ENCODE measurements at places on chromosomes 6 and 20. TPM values are rescaled to one million over a fixed set of nuclear protein-coding genes. Genes with fewer than 3 reads are reported as not detected.

The BACH2 gene
- total RNA-seq: 0.52 TPM

The SLC4A11 gene
- total RNA-seq: 3.8 TPM

The C20orf204 gene
- total RNA-seq: 0.45 TPM

The DLL1 gene
- total RNA-seq: 2.1 TPM

The SOX4 gene
- total RNA-seq: 103 TPM

The IDH3B gene
- 72.9 TPM for total RNA-seq

The BPIFB2 gene
- not detected for total RNA-seq

The MEI4 gene
- 1.2 TPM for total RNA-seq

The TRIM40 gene
- not detected for total RNA-seq

The CYP39A1 gene
- 5.2 TPM for total RNA-seq

The BPIFB4 gene
- not detected for total RNA-seq

DNA sequence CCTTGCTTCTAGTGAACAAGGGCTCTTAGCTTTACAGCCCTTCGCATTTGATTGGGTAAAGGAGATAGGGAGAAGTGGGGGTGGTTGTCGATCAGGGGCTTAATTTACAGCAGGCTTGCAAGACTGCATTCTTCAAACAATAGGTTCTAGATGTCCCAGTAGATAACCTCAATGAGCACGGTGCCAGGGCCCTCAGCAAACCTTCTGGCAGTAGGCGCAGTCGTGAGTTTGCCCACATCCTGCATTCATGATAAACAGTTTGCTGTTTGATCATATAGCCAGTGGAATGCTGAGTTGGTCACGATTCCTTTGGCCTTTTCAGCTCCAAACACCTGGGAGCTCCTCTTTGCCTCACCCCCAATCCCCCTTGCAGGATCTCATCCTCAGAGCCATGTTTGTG, 27.5 kb downstream of the SUN5 start:
- DNase-seq: no peak

DNA sequence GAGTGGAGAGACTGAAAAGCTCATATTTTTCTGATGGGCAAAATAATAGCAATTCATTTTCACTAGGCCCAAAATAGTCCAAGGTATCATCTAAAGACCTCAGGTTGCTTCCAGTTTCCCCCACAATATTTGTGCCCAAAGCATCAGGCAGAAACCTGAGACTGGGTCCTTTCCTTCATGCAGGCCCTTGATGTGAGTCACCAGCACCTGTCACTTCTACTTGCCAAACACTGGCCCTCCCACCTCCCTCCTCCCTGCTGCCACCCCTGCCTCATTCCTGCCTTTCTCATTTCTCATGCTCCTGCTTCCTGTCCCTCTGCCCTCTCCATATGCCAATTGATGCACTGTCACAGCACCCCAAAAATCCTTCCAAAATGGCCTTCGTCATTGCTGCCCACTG, 230.4 kb upstream of the CST7 start:
- peak; percentile 12 for DNase-seq

DNA sequence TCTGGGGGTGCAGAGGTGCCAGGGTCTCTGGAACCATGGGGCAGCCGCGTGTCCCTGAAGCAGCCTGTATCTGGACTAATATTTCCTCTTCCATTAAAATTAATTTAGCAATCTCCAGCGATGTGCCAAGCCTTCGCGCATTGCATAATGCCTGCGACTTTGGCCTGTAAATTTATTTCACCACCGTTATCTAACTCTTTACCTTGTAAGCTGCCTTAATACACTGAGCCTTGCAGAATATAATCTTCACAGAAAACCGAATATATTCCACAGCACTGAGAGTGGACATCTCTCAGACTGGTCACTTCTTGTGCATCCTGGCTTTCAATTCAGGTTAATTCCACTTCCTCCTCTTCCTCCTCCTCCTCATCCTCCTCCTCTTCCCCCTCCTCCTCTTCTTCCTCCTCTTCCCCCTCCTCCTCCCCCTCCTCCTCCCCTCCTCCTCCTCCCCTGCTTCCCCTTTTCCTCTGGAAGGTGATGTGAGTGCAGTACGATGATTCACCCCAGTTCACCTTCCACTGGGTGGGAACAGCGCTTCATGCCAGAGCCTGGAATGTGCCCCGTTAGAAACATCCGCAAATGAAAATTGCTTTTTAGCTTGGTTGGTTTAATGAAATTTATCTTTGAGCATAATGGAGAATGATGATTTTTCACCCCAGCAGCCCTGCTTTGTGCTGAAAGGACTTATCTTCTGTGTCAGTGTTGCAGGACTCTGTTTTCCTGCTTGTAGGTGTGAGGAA, 101.4 kb downstream of the CDH4 start:
- peak; percentile 71 for DNase-seq

GRCh38 chr6:117605169-117605826, 3.0 kb upstream of the GOPC start:
- peak; percentile 81 for DNase-seq

- peak; percentile 49 for DNase-seq
These were observed 29.0 kb downstream of the ARMC2 start for GRCh38 chr6:108877046-108877751.

- DNase-seq: no peak
These were observed 152.4 kb upstream of the SNX9 start for GRCh38 chr6:157670466-157671186.

DNA sequence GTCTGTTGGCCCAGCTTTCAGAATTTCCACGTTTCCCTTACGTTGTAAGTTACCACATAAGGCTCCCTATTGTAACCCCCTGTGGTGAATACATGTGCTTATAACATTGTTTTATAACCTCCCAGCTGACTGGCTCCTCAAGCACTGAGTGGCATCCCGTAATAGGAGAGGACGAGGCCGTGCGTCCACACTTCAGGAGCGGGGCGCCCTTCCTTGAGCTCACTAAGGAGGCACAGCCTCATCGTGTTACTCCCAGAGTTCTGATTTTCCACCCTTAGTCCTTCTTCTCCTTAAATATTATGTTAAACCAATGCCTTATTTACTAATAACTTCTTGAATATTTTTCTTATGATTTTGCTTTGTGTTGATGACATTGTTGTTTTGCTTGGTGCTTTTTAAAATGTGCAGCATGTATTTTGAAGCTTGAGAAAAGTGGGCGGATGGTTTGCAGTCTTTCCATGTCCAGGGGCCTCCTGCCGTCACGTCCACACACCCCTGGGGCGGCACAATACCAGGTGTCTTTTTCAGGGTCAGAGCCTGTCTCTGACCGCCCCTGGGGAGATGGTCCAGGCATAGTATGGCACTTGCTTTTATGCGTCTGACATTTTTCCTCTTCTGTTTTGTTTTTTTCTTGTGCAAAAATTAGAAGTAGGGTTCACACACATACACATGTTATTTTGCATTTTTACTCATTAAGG, 181.8 kb downstream of the DLL1 start:
- no peak for DNase-seq

- DNase-seq: no peak
These were observed 2.7 kb downstream of the KCNB1 start for GRCh38 chr20:49479785-49480184.

DNA sequence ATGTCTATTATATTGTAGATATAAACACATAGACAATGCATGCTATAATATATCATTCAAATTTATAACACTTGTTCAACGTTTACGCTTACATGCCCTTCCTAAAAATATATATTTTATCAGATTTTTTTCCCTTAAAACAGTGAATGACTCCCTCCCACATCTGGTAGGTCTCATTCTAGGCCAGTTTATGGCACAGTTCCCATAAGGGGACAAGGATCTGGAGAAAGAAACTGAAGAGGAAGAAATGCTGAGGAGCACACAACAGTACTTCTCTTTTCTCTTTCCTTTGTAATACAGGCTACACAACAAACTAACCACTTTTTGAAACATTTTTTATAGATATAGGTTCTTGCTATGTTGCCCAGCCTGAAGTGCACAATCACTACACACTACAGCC, 48.6 kb upstream of the RCAN2 start:
- no peak for DNase-seq

DNA sequence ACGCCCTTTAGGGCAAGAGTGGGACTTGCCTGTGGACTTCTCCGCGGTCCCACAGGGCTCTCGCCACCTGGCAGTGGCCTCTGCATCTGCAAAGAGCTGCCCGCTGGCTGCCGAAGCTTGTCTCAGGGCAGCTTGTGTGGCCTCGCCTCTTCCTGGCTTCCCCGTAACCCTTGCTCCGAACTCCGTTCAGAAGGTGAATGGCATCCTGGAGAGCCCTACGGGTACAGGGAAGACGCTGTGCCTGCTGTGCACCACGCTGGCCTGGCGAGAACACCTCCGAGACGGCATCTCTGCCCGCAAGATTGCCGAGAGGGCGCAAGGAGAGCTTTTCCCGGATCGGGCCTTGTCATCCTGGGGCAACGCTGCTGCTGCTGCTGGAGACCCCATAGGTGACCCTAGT, 3.0 kb downstream of the RTEL1 start:
- DNase-seq: no peak

DNA sequence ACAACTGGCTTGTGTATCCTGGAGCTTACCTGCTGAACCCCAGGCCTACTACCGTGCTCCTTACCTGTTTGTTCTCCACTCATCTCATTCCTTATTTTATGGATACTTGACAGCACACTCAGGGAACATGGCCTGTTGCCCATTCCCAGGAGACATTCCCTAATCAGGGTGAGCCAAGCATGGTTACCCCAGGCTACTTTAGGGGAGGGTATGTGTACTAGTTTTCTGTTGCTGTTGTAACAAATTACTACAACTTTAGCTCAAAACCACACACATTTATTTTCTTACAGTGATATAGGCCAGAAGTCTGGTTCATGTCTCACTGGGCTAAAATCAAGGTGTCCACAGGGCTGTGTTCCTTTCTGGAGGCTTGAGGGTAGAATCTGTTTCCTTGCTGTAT, 15.0 kb upstream of the TRAM2 start:
- peak; percentile 71 for DNase-seq

DNA sequence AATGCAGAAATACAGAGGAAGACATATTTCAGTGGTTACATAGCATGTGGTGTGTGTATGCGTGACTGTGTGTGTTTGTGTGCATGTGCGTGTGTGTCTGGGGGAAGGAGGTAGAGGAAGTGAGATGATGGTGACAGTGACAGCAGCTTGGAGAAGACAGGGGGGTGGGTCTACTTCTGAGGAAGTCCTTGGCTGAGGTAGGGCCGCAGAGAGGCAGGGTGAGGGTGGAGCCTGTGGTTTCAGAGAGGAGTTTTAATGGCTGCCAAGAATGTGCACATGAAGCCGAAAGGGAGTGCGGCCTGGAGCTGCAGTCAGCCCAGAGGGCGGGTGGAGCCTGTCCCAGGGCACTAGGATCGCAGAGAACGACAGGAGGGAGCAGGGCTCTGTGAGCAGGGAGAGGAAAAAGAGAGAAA, 22.7 kb upstream of the RNF24 start:
- DNase-seq: peak; percentile 73

- no peak for DNase-seq
These were observed 109.7 kb downstream of the BFSP1 start for GRCh38 chr20:17421493-17421892.

DNA sequence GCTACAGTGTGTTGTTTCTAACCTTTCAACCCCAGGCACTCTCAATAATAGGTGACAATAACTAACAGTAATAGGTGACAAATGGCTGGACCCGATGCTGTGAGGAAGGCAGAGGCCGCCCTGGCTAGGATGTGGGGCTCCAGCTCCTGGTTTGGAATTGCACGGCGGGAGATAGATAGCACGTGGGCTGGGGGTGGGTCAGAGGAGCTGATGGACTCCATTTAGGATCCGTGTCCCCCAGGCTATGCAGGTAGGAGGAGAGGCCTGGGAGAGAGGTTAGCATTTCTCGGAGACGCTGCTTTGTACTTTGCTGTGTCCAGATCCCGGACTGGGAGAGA, 61.4 kb downstream of the EZR start:
- no peak for DNase-seq

DNA sequence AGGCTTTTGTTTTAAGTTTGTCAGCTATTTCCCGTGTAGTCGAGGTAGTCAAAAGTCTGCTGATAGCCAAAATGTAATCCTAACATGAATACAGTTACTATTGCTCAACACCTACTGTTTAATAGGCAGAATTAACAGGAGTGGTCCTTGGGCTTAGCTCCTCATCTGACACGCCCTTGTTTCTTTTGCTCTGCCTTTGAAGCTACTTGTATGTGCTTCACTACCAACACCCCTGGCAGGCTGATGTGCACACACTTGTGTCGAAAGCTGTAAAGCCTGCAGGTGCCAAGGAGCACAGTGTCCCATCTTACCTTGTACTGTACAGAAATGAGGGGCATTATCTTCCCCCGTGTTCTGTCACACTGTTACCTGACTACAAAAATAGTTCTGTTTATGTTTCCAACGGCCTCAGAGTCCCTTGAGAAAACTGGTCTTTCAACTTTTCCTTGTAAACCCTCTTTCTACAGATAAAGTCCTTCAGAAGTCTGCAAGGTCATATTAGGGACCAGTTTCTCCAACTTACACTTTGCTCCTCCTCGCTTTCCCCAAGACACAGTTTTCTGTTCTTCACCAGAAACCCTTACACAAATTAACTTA, 9.3 kb downstream of the SDHAF4 start:
- no peak for DNase-seq

DNA sequence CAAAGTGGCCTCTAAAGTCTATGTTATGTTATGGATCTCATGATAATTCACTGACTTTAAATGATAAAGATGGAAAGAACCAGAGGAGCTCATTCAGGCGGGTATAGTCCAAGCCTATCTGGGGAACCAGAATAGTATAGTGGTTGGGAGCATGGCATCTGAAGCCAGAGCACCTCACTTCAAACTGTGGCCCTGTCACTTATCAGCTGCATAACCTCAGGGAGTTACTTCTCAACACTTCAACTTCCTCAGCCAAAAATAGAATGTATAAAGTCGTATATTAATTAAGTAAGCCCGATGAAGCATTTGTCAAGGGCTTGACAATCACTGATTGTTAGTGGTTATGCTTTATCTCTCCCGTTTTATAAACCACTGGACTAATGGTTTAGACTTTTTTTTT, 112.7 kb downstream of the RTN4IP1 start:
- no peak for DNase-seq

- DNase-seq: peak; percentile 59
These were observed 560 bp downstream of the YTHDF1 start for GRCh38 chr20:63215101-63216040.

GRCh38 chr6:108361312-108361932, 66.6 kb downstream of the AFG1L start:
- peak; percentile 36 for DNase-seq

- no peak for DNase-seq
These were observed 145.2 kb downstream of the SYCP2 start for GRCh38 chr20:59788196-59788735.

Data from renal cortical epithelial cell (primary cell).